A549 treated with DMSO at 1 μM for 4 hours (cell line): ENCODE measurements at places on chromosomes 3 and 15. TPM values are rescaled to one million over a fixed set of nuclear protein-coding genes. Genes with fewer than 3 reads are reported as not detected.

The TBL1XR1 gene
- total RNA-seq = 19.7 to 27.9 TPM (median 23.4 TPM) in 5 replicates

The FAM3D gene
- total RNA-seq = not detected in 5 replicates

The TM4SF4 gene
- 28.1 to 57.9 TPM (median 35.5 TPM) in 5 replicates for total RNA-seq

The SRGAP3 gene
- total RNA-seq = 0.28 to 0.71 TPM (median 0.31 TPM) in 5 replicates

The XCR1 gene
- total RNA-seq = not detected in 5 replicates

The PIGX gene
- 27.6 to 34.3 TPM (median 31.5 TPM) in 5 replicates for total RNA-seq

The LRRC49 gene
- 3.6 to 5.4 TPM (median 4.8 TPM) in 5 replicates for total RNA-seq

The CX3CR1 gene
- total RNA-seq = 0.09 to 0.25 TPM in 2 of 5 replicates, not detected in the others

The INO80 gene
- total RNA-seq = 12.7 to 14.4 TPM (median 13.7 TPM) in 5 replicates
